Breast epithelium (tissue), 4 donors: ENCODE measurements at places on chromosomes 11 and 22.

GRCh38 chr22:28379951-28380350, 299.7 kb downstream of the TTC28 start:
- DNase-seq: no peak

GRCh38 chr22:19120829-19121630, 1.2 kb downstream of the DGCR2 start:
- DNase-seq: peak; percentile 83

GRCh38 chr11:47340980-47341775, 11.3 kb downstream of the MYBPC3 start:
- no peak for DNase-seq

DNA sequence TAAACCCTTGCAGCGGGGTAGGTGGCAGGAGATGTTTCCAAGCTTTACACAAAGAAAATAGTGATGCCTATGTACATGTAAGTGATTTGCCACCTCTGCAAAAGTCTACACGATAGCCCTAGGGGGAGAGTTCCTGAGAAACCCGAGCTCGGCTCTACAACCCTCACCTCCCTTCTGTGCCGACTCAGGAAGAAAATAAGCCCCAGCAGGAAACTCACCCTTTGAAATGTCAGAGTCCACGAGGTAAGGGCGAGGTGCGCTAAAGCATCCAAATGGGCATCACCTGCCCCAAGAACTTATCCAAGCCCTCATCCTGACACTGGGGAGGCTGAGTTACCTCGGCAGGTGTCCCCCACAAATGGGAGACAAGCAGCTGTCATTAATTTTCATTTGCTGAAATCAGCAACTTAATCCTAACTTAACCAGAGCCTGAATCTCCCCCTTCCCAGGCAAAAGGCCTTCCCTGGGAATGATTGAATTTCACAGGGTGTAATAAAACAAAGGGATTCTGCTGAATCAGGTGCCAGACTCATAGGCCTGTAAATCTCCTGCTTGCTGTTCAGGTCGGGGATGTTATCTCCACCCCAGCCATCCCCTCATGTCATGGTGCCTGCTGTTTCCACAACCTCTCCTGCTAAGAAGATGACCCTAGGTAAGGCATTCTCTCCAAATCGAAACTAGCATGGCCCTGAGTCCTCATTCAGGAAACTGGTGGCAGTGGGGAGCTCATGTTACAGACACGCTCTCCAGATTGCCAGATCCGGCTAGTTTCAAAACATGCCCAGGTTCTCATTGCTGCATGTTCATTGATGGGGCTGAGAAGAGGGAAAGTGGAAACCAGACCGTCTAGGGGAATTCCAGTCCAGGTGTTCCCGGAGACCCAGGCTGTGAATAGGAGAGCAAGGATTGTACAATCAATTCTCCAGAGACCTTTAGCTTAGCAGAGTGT, 105.3 kb upstream of the KIRREL3 start:
- DNase-seq: no peak

DNA sequence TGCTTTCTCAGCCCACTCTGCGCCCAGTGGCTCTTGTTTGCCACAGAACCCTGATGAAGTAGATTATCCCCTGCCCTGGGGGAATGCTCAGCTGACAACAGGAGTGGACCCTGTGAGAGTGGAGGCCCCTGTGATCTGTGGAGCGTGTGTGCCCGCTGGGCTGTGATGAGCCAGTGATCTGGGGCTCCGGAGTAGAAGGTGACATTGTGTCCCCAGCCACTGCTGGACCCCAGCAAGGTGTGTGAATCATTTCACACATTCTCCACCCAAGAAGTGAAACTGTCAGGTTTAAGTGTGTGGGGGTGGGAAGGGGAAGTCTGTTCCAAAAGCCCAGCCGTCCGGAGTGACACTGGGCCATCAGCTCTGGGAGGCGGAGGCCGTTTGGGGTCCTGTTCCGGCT, 33.1 kb upstream of the GRAMD4 start:
- DNase-seq: no peak

DNA sequence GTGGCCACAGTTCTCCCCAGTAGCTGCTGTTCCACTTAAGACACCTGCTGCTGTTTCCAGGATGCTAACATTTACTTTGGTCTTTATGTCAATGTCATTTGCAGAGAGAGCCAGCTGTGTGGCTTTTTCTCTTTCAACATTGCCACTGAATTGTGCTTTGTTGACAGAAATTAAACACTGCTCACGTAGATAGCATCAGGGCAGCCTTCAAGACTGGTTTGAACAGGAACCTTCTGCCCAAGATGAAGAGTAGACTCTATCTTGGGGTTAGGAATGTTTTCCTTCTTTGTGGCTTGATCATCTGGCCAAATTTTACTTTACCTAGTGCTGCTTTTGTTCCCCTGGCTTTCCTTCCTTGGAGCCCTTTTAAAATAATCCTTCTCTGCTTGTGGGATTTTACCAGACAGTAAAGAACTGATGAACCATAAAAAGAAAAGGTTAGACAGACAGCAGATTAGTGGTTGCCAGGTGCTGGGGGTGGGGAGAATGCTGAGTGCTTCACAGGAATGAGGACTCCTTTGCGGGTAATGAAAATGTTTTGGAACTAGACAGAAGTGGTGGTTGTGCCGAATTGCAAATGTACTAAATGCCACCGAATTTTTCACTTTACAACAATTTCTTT, 22.7 kb upstream of the XBP1 start:
- no peak for DNase-seq

- no peak for DNase-seq
These were observed 16.0 kb upstream of the TMA7B start for GRCh38 chr22:39943953-39944872.

GRCh38 chr11:71568704-71569349, 3.5 kb downstream of the KRTAP5-10 start:
- no peak for DNase-seq

GRCh38 chr11:16883174-16883573, 131.0 kb downstream of the PLEKHA7 start:
- DNase-seq: peak; percentile 35

DNA sequence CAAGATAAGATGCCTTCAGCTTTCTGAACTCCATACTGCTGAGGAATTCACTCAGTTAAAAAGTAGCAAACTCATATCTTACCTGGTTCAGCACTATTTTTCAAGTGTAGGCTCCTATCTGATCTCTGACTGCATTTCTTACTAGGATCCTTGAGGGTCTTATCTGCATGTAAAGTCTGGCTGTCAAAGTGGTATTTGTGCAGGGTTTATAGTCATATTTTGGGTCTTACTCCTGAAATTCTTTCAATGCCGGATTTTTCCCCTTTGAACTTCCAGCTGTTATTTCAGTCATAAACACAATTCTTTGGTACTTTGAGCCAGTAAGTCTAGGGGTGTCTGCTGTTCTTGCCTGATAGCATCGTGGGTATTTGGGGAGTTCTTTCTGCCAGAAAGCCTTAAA, 25.3 kb upstream of the NOX4 start:
- DNase-seq: no peak

GRCh38 chr11:127620671-127621070, 620.1 kb upstream of the KIRREL3 start:
- no peak for DNase-seq
